CD4-positive, alpha-beta T cell treated with Interleukin-4 for 1 hour (primary cell): ENCODE measurements at places on chromosomes 12 and 14.

GRCh38 chr12:63822352-63822751 is 22.1 kb upstream of the SRGAP1 start:
- no peak for DNase-seq

GRCh38 chr14:34604995-34605394 is 25.0 kb downstream of the SNX6 start:
- no peak for DNase-seq

DNA sequence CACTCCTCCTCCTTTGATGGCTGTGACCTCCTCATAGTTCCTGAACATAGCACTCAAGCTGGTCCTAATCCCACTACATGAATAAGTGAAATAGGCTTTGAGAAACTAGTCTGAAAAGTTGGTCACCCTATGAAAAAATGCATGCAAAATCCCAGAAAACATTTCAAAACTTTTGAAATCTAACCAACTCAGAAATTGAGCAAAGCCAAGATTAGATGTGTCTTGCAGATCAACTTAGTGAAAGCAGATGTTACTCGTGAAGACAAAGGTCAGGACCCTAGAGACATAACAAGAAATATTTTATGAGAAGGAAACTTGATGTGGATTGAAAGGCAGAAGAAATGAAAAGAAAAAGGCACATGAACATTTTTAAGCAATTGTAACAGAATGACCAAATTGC is 63.3 kb downstream of the TSHR start:
- no peak for DNase-seq

DNA sequence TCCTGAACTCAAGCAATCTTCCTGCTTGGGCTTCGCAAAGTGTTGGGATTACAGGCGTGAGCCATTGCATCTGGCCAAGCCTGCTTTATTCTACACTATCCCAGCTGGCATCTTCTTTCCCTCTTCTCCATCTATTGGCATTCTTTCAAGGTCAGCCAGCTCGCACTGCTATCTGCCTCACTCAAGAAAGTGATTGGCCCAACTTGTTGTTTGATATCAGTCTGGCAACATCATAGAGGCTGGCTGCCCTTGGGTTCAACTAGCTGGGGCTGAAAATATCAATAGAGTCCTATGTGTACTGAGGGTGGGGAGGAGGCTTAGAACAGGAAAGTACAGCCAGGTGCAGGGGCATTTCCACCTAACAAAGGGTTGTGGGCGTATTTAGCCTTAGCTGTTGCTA is 17.1 kb downstream of the GMFB start:
- DNase-seq = no peak

- DNase-seq = no peak
Measured at GRCh38 chr14:30624132-30624423, 2.0 kb downstream of the SCFD1 start.

GRCh38 chr12:9319842-9320173 is 111.6 kb upstream of the PZP start:
- DNase-seq = no peak

- DNase-seq = no peak
Measured at GRCh38 chr12:103780992-103781391, 60.0 kb downstream of the NT5DC3 start.

GRCh38 chr12:65368055-65368454 is 89.6 kb downstream of the MSRB3 start:
- no peak for DNase-seq

DNA sequence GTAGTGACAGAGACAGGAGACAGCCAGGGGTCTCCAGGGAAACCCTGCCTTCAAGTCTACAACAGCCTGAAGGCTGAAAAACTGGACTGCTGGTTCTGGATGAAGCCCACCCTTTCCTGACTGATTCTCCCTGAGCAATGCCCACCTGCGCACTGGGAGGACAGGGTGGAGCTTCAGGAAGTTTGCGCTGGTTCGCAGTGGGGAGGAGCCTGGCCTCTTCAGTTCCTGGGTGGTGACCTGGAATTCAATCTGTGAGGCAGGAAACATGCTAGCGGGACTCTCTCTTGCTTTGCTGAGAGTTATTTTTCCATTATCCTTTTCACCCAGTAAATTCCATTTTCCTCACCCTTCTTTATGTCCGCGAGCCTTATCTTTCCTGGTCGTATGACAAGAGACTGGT is 600.8 kb downstream of the TRHDE start:
- no peak for DNase-seq

DNA sequence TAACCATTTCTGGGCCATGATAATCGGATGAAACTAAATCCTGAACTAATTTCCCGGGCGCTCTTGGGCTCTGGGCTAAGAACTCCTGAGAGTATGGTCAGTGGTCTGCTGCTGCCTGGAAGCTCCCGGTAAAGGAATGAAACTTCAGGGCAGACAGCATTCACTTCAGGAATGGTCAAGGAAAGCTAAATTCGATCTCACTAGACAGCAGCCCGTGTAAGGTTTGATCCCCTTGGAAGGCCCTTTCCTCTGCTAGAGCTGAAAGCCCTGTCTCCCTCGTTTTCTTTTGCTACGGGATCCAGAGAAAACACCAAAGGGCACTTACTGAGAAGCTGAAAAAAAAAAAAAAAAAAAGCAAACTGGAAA is 680 bp downstream of the ASB8 start:
- DNase-seq = no peak

DNA sequence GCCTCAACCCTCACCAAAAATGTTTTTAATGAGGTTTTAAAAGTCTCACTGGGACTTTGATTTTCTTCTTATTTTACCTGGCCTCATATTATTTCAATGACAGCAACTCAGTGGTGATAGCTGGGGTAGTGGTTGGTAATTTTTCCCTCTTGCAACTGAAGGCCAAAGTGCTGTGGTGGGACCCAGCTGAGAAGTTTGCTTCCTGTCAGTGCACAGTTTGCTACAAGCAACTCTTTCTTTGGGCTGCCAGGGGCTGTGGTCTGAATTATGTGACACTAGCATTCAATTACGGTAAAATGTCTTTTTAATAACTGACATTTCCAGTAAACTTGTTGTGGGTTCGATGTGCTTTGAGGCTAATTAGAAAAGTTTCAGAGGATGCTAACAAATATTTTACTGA is 65.3 kb downstream of the IFNG start:
- no peak for DNase-seq

DNA sequence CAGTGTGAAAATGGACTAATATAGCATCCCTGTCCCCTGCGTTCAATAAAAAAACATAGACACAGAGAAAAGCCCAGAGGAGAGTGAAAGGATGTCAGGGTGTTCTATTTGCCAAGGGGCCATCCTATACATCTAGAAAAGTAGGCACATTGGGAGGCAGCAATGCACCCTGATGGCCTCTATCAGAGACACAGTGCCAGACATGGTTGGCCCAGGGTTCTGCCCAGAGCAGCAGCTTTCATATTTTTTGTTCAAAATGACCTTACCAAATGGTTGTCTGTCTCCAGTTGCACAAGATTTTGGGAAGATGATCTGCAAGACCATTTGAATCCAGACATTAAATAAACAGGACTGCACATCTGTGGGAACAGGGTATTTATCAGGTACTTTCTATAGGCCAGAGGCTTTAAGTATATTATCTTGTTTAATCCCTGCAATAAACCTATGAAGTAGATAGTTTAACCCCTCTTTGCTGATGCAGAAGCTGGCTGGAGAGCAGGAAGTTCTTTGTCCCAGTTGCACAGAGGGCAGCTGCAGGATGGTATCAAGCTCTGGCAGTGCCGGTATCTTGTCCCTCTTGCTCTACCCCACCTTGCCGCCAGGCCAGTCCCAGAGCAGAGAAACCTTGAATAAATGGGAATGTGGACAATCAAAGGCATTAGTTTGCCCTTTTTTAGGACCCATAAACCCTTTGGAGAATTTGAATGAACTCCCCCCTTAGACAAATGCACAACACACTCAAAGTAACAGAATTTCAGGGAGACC is 171.8 kb upstream of the PWP1 start:
- no peak for DNase-seq

DNA sequence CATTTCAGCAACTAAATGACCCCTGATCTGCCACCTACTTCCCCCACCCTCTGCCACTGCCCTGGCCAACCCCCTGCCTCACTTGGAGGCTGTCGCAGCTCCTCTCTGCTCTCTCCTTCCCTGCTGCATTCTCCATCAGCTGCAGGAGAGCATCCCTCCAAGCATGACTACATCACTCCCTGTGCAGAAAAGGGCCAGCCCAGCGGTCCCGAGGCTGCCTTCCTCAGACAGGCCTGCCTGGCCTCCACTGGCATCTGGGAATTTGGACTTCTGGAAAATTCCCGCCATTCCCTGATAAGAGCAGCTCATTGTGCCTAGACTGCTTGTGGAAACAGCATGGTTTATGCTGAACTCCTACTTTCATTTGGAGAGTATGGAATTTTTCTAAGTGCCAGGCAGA is 12.7 kb downstream of the HVCN1 start:
- DNase-seq = no peak

DNA sequence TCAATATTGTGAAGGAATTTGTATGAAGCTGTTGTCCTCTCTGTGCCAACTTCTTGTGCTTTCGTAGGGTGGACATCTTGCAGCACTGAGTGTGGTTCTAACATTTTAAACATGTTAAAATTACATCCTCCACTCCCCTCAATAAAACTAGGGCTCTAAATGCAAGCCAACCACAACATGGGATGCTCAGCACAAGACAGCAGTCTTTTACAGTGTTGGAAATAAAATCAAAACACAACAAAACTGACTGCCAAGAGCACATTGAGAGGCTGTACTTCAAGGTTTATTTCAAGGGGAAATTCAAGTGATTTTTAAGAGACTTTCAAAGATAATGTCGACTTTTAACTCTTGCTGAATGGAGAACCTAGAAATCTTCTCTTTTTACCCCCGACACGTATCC is 396.9 kb downstream of the TMTC2 start:
- DNase-seq = no peak

DNA sequence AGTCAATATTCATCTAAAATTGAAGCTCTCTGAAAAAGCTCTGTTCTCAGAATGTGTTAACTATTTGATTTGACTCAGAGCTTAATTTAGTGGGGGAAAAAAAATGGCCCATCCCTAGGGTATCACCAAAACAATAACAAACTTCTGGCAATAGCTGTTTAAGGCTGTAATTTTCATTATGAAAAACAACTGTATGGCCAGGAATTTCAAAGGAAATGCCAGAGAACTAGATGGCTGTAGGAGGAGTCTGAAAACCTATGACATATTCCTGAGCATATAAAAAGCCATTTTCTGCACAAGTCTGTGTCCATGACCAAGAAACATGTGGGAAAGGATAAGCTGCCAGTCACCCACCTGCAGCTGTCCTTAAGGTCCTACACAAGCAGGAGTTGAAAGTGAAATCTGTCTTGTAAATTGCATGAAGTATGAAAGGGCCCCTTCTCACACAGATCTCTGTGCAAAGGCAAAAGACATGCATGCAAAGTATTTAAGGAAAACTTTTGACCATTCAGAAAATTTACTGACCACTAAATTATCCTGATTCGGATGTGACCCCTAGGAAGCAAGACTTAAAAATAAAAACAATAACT is 299.1 kb downstream of the BTG1 start:
- no peak for DNase-seq

- no peak for DNase-seq
Measured at GRCh38 chr12:125287155-125287847, 222.1 kb downstream of the AACS start.

DNA sequence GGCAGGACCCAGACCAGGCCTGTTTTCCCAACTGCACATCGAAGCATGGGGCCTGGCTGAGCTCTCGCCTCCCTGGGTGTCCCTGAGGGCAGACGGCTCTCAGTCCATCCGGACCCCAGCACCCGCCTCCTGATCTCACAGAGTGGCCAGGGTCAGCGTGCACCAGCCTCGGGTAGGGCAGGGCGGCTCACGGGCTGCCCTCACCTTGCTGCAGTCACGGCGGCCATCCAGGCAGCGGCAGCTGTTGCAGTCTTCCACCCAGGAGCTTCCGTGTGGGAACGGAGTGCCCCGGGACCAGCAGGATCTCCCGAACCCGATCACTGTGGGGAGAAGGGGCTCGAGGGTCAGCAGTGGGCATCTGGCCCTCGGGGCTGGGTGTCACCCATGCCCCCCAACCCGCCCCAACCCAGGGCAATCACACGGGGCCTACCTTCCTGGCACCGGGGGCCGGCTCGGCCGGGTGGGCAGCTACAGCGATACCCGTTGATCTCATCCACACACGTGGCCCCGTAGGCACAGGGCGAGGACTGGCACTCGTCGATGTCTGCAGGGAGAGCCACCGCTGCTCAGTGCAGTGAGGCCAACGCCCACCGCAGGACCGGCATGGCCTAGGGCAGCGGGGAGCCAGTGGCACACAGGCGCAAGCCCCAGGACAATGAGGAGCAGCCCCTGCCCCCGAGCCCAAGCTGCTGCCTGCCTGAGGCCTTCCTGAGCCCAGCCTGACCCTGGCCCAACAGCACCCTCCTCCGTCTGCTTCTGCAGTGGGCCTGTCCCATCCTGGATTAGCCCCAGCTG is 22.2 kb downstream of the JAG2 start:
- no peak for DNase-seq

DNA sequence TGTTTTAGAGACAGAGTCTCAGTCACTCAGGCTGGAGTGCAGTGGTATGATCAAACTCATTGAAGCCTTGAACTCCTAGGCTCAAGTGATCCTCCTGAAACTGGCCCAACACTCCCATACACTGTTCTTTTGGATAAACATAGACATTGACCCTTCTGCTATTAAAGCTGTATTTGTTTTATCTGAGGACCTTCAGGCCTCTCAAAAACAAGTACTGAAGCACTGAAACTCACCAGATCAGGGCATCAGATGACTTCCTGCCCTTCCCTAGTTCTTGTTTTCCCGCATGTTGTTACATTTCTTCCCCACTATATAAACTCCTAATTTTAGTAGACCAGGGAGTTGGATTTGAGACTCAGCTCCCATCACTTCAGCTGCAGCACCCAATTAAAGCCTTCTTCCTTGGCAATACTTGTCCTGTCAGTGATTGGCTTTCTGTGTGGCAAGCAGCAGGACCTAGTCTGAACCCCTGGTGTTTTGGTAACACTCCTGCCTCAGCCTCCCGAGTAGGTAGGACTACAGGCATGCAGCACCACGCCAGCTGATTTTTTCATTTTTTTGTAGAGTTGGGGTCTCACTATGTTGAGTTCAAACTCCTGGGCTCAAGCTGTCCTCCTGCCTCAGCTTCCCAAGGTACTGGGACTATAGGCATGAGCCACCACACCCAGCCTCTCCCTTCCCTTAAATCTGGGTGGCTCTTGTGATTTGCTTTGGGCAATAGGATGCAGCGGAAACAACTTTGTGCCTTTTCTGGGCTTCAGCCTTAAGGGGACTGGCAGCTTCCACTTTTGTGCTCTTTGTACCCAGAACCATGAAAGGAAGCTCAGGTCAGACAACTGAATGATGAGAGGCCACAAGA is 12.5 kb upstream of the IFT81 start:
- no peak for DNase-seq

DNA sequence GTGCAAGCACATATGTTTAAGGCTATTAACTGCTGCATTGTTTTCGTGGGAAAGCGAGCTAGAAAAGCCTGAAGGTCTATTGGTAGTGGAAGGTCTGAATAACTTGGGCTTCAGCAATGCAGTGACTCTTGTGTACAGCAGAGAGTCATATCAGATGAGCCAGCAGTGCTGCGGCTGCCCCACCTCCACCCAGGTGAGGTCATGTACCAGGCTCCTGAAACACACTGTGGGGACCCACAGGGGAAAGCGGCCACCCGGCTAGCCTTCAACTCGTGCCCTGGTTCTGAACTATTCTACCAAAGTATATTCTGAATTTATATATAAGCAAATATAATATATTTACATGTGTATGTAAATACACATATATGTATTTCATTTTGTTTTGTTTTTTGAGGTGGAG is 12.7 kb upstream of the RAN start:
- no peak for DNase-seq

- no peak for DNase-seq
Measured at GRCh38 chr12:131735476-131736445, 24.9 kb downstream of the SFSWAP start.
